Vagina (tissue), 2 donors: ENCODE measurements at places on chromosomes 2 and 18. TPM values are rescaled to one million over a fixed set of nuclear protein-coding genes. Genes with fewer than 3 reads are reported as not detected.

NYAP2 gene
- 0.25 TPM for total RNA-seq

TDRD15 gene
- total RNA-seq = not detected

MPHOSPH10 gene
- total RNA-seq = 21.6 TPM

DNAH6 gene
- total RNA-seq = 0.49 TPM

FEV gene
- not detected for total RNA-seq

ZNF397 gene
- total RNA-seq = 31.9 TPM

KCNIP3 gene
- 27.5 TPM for total RNA-seq

AKAIN1 gene
- not detected for total RNA-seq

TXNDC2 gene
- total RNA-seq = 0.49 TPM

IGFBP5 gene
- total RNA-seq = 1,041 TPM

DLGAP1 gene
- total RNA-seq = 3.2 TPM

SLC5A7 gene
- 1.7 TPM for total RNA-seq

LAMA1 gene
- 1.5 TPM for total RNA-seq

PTPRM gene
- total RNA-seq = 60.2 TPM

GNAL gene
- total RNA-seq = 23.3 TPM

PSMA8 gene
- not detected for total RNA-seq

MGAT5 gene
- 16.7 TPM for total RNA-seq

OTOS gene
- total RNA-seq = not detected

KLHL30 gene
- 0.25 TPM for total RNA-seq

OR6B3 gene
- not detected for total RNA-seq

PROM2 gene
- total RNA-seq = 70.5 TPM

TMEM37 gene
- 3.2 TPM for total RNA-seq

ASB18 gene
- not detected for total RNA-seq

RPE gene
- total RNA-seq = 73.2 TPM

LANCL1 gene
- 29.2 TPM for total RNA-seq

LYPD1 gene
- total RNA-seq = not detected

PXDN gene
- 33.6 TPM for total RNA-seq

COL4A4 gene
- 2.5 TPM for total RNA-seq

NCKAP5 gene
- total RNA-seq = 8.8 TPM

SCYGR2 gene
- total RNA-seq = not detected

TCF23 gene
- 7.4 TPM for total RNA-seq

PARD3B gene
- 12.3 TPM for total RNA-seq

CHST9 gene
- total RNA-seq = 0.74 TPM

LRPPRC gene
- 35.4 TPM for total RNA-seq

RTP5 gene
- not detected for total RNA-seq

KCNJ13 gene
- not detected for total RNA-seq

SERPINB8 gene
- total RNA-seq = 18.7 TPM

HOXD13 gene
- total RNA-seq = 15.7 TPM

STAT4 gene
- total RNA-seq = 9.1 TPM

SERPINB11 gene
- total RNA-seq = 8.6 TPM

LYG2 gene
- total RNA-seq = not detected

SOX11 gene
- not detected for total RNA-seq
